Stromal cell of bone marrow (primary cell): ENCODE measurements at places on chromosomes 1 and 21.

GRCh38 chr1:165899461-165899941 lies 72.1 kb downstream of the UCK2 start:
- no peak for DNase-seq

GRCh38 chr1:109214695-109215623 lies 1.2 kb downstream of the SARS1 start:
- peak; percentile 79 for DNase-seq

- DNase-seq: no peak
Observed at GRCh38 chr21:41766883-41767605, at the start of gene RIPK4. TSS of gene RIPK4 (minus strand) at chr21:41767052. CDS start at chr21:41767041, 11 bp downstream.

DNA sequence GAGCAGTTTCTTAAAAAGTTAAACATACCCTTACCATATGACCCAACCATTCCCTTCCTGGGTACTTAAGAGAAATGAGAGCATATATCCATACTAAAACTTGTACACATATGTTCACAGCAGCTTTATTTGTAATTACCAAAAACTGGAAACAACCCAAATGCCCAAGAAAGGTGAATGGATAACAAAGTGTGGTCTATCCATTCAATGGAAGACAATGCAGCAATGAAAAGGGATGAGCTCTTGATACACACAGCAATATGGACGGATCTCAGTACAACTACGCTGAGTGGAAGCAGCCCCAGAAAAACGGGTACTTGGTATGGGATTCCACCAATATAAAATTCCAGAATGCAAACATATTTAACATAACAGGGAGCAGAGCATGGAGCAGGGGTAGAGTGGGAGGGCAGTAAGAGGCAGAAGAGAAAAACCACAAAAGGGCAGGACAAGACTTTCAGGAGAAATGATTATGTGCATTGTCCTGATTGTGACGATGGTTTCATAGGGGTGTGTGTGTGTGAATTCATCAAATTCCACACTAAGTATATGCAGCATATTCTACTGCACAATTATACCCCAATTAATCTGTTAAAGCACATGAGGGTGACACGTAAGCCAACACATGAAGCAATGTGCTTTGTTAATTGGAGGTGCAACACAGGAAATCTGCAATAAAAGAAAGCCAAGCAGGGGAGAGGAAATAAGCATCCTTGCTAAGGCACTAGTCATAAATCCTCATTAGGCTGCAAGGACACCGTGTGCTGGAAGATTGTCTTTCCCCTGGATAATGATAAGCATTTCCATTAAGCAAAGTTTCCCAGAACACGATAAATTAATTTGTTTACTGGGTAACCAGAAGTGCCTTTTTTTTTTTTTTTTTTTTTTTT lies 113.1 kb upstream of the KRTAP19-8 start:
- DNase-seq: no peak

DNA sequence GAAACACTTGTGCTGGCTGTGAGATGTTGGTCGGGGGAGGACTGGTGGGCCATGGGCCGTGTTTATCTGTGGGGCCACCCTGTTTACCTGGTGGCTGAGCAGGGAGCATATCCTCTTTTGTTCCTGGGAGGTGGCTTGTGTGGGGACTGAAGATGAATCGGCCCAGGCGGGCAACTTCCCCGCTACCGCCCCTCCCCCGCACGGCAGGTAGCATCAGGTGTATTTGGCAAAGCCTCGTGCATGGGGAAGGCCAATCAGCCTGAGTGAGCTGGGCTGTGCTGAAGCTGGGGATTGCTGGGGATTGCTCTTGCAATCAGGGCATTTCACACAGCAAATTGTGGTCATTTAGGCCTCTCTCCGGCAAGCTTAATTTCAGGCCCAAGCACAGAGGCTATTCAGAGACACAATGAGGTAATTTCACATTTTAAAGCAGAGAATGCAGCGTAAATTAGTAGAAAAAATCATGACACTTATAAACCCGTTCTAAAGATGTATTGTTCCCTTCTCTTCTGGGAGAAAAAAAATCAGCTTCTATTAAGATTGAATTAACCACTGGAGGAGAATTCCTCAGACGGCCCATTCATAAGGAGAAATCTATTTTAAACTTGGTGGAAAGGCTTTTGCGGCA lies 197.7 kb upstream of the POU3F1 start:
- no peak for DNase-seq
